ENCODE measurements at places on chromosomes 1 and 21.

DNA sequence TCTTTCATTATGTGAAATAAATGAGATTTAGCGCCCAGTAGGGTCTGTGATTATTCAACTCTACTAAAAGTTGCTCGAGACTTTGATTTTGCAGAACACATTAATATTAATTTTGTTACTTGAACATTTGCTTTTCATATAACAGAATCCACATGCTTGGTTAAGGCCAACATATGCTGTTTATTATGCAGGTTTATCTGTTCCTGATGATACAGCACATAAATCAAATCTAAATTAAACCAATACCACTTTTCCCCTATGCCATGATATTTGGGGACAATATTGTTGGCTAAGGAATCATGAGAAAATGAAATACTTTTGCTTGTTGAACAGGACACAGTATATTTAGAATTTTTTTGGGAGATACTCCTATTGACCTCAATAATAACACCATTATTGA, 291.1 kb downstream of the USP25 start:
- no peak for DNase-seq

GRCh38 chr1:30652152-30652841, 71.1 kb downstream of the MATN1 start:
- no peak for DNase-seq

GRCh38 chr1:100164702-100165101, 13.4 kb downstream of the LRRC39 start:
- DNase-seq, result no peak

DNA sequence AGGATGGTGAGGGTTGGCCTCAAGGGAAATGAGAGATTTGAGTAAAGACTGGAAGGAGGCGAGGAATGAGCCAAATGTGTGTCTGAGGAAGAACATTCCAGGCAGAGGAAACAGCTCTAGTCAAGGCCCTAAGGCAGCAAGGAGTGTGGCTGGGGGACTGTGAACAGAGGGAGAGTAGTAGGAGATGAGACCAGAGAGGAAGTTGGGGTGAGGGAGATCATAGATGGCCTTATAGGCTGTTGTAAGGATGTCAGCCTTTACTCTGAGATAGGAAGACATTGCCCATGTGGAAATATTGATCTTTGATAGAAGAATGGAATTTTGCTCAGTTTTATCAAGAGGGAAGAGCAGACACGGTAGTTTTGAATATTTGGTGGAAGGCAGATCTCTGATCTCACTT, 55.2 kb upstream of the ARTN start:
- no peak for DNase-seq

- no peak for DNase-seq
These were observed 78.7 kb downstream of the SSBP3 start for GRCh38 chr1:54327386-54328065.

- peak; percentile 62 for DNase-seq
These were observed 12.3 kb downstream of the IFI6 start for GRCh38 chr1:27659497-27660299.

GRCh38 chr1:184970691-184971161, 3.6 kb downstream of the NIBAN1 start:
- DNase-seq, result no peak

Data from activated CD8-positive, alpha-beta memory T cell treated with anti-CD3 and anti-CD28 coated beads for 48 hours (primary cell).